ENCODE measurements at places on chromosomes 7 and 10.

DNA sequence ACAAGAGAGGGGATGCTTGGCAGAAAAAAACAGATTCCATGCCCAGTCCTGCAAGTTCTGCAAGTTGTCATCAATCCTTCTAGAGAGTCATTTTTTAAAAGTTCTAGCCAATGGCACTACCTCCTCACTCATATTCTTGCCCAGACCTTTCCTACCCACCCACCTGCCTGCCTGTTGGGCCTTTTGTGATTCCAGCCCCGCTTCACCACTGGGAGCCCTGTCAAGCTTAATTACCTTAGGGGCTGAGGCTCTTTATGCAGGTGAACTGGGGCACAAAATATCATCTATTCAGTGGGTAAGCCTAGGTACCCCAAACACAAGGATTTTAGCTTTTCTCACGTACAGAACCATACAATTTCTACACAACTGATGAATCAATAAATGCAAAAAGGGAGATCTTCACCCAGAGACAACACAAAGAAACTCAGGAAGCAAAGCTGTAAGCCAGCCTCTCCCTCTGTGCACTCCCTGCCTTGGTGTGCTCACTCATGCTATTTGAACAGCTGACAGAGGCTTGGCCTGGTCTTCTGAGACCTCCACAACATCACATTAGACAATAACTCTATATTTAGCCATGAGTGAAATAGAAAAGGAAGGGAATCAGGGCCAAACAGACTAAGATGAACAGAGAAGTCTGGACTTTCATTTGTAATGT lies 222.6 kb downstream of the HTR7 start:
- DNase-seq = no peak

GRCh38 chr10:49082766-49083165 lies 32.6 kb downstream of the VSTM4 start:
- DNase-seq = no peak

- DNase-seq = no peak
Measured at GRCh38 chr7:79282070-79282694, 171.3 kb downstream of the MAGI2 start.

DNA sequence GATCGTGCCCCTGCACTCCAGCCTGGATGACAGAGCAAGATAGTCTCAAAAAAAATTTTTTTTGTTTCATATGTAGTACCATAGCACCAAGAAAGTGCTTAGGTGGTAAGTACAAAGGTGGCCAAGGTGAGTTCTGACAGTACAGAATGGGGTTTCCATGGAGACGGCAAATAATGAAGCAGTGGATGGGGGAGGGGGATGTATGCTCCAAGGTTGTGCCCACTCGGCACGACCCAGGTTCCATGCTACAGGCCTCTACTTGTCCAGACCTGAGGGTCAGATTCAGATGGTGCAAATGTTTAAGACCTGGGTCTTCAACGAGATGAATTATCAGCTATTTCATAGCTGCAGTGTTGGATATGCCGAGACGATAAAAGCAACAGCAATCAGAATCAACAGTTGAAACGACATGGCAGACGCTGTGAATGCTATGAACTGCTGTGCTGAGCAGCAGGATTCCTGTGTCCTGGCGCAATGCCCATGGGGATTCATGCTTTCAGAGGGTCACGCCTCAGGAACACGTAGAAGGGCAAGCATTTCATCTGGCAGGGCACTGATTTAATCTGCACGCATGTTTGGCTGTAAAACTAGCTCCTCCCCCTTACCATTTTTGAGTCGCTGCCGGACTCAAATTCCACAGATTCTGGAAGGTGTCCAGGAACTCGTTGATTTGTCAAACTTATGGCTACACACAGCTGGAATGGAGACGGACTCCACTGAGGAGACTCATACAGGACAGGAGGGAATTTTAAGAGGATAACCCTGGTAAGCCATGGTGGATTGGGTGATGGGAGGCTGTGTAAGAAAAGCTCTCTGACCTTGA lies 256.5 kb downstream of the FRMD4A start:
- DNase-seq = no peak

- no peak for DNase-seq
Measured at GRCh38 chr7:19020711-19021110, 96.7 kb downstream of the TWIST1 start.

GRCh38 chr10:97873569-97873968 lies 23.9 kb downstream of the GOLGA7B start:
- no peak for DNase-seq

- DNase-seq = no peak
Measured at GRCh38 chr7:28409716-28410627, 2.3 kb upstream of the CREB5 start.

GRCh38 chr7:89133819-89134218 lies 338.3 kb upstream of the TEX47 start:
- no peak for DNase-seq

GRCh38 chr10:24503461-24504320 lies 220.0 kb downstream of the ARHGAP21 start:
- DNase-seq = no peak

DNA sequence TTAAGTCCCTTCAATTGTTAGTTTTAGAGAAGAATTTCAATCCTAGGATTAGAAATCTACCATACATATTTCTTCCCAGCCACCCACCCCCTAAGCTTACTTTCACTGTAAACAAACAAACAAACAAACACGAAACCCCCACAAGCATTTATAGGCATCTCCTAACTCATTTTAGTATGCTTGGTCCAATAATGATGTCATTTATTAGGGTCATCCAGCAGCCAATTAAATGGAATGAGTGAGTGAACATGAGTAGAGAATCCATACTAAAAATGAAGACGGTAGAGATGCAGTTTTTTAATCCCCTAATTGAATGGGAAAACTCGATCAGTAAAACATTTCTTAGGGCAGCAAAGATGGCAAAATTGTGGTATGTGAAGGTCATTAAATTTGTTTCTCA lies 3.2 kb downstream of the TAC1 start:
- DNase-seq = no peak

DNA sequence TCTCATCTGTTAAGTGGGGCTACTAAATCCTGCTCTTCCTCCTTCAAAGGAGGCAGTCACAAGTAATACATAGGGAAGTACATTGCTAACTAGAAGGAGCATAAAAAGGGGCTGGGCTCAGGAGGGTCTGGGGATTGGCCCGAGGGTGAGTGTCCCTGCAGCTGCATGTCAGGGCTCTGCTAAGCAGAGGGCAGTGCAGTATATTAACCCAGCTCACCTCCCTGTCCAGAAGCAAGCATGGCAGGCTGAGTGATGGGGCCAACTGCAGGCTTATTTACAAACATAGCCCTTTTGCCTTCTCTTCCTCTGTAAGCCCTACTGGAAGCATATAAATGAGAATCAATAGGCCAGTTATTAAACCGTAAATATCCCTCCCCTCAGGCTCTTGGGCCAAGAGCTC lies 143.2 kb upstream of the PCBD1 start:
- no peak for DNase-seq

GRCh38 chr10:12589291-12589690 lies 239.9 kb downstream of the CAMK1D start:
- no peak for DNase-seq

- no peak for DNase-seq
Measured at GRCh38 chr7:50293509-50294179, 10.9 kb upstream of the IKZF1 start.

DNA sequence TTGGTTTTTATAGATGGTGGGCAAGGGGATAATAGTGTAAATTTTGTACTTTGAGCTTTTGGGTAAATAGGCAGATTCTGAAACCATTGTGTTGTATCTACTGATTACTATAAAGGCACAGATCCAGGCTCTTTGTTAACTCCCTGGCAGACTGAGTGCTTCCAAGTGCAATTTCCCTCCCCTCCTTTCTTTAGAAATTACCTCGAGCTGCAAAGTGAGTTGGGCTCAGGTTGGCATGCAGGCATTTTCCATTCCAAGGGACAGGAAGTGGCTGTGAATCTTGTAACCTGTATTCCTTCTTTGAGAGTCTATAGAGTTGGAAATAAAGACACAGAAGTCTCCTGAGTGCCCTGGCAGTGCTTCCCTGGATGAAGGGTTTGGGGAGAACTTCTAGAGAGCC lies 494.2 kb upstream of the GALNT17 start:
- no peak for DNase-seq

- no peak for DNase-seq
Measured at GRCh38 chr7:92758796-92759431, 77.5 kb downstream of the CDK6 start.

- DNase-seq = no peak
Measured at GRCh38 chr10:47419421-47419820, 35.3 kb upstream of the ZNF488 start.
